Smooth muscle cell of the coronary artery (primary cell): ENCODE measurements at places on chromosomes 6 and 20. TPM values are rescaled to one million over a fixed set of nuclear protein-coding genes. Genes with fewer than 3 reads are reported as not detected.

The GRM1 gene
- total RNA-seq: under 0.01 TPM in 2 replicates

The TMEM170B gene
- total RNA-seq: 0.45 and 1.1 TPM in 2 replicates

The SMLR1 gene
- not detected in 2 replicates for total RNA-seq

The FITM2 gene
- total RNA-seq: 4.8 and 5.0 TPM in 2 replicates

The ABCC10 gene
- total RNA-seq: 12.3 and 12.4 TPM in 2 replicates

The CCN6 gene
- not detected in 2 replicates for total RNA-seq

The PSMF1 gene
- 17.4 and 20.2 TPM in 2 replicates for total RNA-seq

The CST2 gene
- total RNA-seq: not detected in 2 replicates

The HSPA1L gene
- total RNA-seq: 0.98 and 4.1 TPM in 2 replicates
